Skin of body (tissue), 3 donors: ENCODE measurements at places on chromosomes 3 and 15. TPM values are rescaled to one million over a fixed set of nuclear protein-coding genes. Genes with fewer than 3 reads are reported as not detected.

The SLC22A14 gene
- 0.30 TPM for total RNA-seq

GRCh38 chr3:194218646-194219453, 82.9 kb downstream of the HES1 start:
- no peak for DNase-seq

The TF gene
- total RNA-seq, result 43.0 TPM

The SI gene
- not detected for total RNA-seq

DNA sequence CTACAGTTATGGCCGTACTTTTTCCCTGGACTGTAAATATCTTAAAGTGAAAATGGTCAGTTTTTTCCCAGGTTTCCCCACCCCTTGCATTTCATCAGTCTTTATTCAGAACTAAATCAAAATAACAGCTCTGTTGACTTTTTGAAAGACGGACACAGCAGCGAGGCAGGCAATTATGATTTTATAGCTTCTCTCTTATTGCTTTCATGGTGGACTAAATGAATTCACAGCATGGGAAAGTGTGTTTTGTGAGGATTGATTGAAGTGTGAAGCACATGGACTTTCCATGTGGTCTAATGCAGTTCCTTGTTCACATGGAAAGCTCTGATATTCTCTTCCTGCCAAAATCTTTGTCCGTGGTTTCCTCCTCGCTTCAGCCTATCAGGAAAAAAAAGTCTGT, 268.7 kb upstream of the ARL6 start:
- no peak for DNase-seq

The ZNF620 gene
- 1.6 TPM for total RNA-seq

GRCh38 chr3:48592519-48593087, 2.5 kb downstream of the COL7A1 start:
- DNase-seq, result no peak

DNA sequence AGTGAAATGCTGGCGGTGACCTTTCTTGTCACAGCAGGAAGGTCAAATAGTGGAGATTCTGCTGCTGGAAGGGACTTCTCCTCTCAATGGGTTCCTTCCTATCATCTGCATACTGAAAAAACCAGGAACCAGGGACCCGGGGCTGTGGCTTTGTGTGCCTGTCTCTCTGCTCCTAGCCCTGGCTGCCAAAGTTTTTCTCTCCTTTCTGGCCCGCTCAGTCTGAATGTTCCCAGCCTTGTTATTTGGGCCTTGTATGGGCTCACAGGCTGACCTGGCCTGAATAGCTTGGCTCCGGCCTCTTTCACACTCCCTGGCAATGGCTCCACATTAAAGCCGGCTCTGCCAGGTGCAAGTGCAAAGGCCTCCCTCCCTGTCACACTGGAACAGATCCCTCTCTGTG, 94.7 kb downstream of the LRIG1 start:
- DNase-seq, result no peak

The LDHAL6B gene
- not detected for total RNA-seq

GRCh38 chr15:68307131-68307928, 29.8 kb downstream of the FEM1B start:
- no peak for DNase-seq

DNA sequence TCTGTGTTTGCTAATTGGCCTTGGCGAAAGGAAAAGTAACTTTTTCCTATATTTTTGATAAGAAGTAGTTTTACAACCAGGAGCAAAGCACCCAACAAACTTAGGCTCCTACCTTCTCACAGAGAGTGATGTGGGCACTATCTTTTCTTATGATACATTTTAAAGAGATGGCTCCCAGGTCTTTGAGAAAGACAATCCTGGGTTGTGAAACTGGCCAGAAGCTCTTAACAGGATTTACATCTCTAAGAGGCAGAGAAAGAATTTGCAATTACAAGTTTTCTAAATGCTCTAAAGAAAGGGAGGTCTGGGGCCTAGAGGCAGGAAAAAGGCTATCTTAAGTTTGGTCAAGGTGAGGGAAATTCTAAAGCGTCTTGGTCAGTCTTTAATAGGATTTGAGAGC, 609.7 kb downstream of the VGLL3 start:
- no peak for DNase-seq

GRCh38 chr3:181689546-181689945, 22.2 kb upstream of the SOX2 start:
- no peak for DNase-seq

GRCh38 chr3:195257454-195258448, 13.2 kb downstream of the XXYLT1 start:
- DNase-seq, result no peak

The ADAMTSL3 gene
- 16.9 TPM for total RNA-seq

The ACOX2 gene
- 15.8 TPM for total RNA-seq
